GM19239 (cell line): ENCODE measurements at places on chromosomes 2 and 18.

- no peak for DNase-seq
These were observed 153.4 kb downstream of the FAM161A start for GRCh38 chr2:61700464-61700863.

GRCh38 chr18:78571831-78572347, 407.7 kb upstream of the SALL3 start:
- no peak for DNase-seq

- DNase-seq, result no peak
These were observed 2.8 kb downstream of the ABCB6 start for GRCh38 chr2:219215871-219216534.

GRCh38 chr18:9513971-9514512, 38.7 kb downstream of the RALBP1 start:
- DNase-seq, result no peak

GRCh38 chr2:127472268-127472667, 54.0 kb downstream of the IWS1 start:
- no peak for DNase-seq

DNA sequence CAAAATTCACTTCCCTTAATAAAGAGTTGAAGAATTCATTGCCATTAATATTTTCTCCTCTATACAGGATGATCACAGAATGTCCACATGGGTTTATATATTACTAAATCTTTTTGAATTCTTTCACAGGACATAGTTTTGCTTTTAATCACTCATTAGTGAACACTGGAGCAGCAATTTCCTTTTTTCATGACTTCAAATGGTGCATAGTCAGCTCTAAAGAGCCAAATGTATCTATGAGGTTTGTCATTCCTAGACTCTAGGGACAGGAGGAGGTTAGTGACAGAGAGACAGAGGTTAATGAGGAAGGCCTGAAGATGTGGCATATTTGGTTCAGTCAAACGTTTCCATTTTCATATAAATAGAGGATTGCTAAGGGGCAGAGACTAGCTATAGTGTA, 111.8 kb downstream of the FSHR start:
- DNase-seq, result no peak

DNA sequence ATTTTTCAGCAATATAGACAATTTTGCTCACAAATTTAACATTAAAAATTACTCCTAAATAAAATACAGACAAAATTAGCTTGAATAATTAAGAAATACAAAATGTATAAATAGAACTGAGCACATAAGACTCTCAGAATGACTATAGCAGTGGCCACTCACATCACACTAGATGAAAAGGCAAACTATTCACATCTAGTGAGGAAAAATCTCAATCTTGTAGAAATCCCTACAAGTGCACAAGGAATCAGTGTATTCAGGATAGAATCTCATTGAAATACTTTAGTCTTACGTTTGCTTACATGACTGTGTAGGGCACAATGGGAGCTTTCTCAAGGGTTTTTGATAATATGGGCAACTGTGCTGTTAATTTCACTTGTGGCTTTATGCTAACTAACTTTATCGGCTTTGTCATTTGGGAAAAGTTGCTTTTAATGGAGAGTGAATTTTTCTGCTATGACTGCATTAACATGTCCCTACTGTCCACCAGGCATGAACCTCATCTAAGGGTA, 678.9 kb upstream of the LRRTM4 start:
- no peak for DNase-seq

DNA sequence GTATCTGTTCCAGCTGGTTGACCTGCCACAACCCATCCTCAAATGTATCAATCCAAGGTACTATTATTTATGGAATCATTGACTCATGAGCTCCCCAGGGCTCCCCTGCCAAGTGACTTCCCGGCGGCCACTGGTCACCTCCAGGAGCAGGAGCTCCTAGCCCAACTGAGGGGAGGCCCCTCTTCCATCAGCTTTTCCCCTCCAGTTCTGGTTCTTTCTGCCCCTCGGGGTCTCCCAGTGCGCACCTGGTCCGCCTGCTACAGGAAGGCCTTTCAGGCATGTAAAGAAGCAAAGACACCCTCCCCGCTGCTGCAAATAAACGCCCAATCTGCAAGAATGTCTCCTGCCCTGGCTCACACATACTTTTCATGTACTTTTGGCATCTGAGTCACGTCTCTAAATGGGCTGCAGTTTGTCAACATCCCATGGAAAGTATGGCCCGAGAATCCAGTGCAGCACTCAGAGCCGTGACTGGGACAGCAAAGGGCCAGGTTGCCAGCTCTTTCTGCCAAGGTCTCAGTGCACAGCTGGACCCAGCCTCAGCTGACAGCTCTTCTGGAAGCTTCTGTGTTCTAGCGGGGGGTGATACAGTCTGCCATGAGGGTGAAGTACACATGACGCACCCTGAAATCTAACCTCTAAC, 41.4 kb downstream of the KLHL29 start:
- DNase-seq, result no peak

GRCh38 chr2:193668557-193669323, 1474.0 kb upstream of the TMEFF2 start:
- no peak for DNase-seq
